ENCODE measurements at places on chromosomes 7 and 10.
A peak's percentile ranks its signal among the peaks of the same experiment; 100 is the strongest.

GRCh38 chr7:17029150-17029549 is 147.4 kb upstream of the AGR3 start:
- no peak for DNase-seq

- peak; percentile 53 for DNase-seq
Observed at GRCh38 chr7:115984105-115984504, 46.5 kb downstream of the TFEC start.

- DNase-seq: peak; percentile 7
Observed at GRCh38 chr10:118272149-118272721, 69.9 kb downstream of the FAM204A start.

- DNase-seq: peak; percentile 61
Observed at GRCh38 chr7:105581066-105581811, at the start of gene EFCAB10. TSS of gene EFCAB10 (minus strand) at chr7:105581493. CDS start at chr7:105581463, 30 bp downstream.

DNA sequence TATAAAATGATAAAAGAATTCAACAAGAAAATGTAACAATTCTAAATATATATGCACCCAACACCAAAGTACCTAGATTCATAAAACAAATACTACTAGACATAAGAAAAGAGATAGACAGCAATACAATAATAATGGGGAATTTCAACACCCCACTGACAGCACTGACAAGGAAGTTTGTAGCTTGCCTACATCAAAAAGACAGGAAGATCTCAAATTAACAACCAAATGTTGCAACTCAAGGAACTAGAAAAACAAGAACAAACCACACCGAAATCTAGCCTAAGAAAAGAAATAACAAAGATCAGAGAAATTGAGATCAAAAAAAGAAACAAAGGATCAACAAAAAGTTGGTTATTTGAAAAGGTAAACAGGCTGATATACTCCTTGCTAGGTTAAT is 36.5 kb upstream of the TNKS2 start:
- DNase-seq: no peak

- DNase-seq: peak; percentile 62
Observed at GRCh38 chr7:47757921-47758411, 176.1 kb upstream of the TNS3 start.

GRCh38 chr7:112721366-112721765 is 68.8 kb downstream of the TMEM168 start:
- DNase-seq: no peak

DNA sequence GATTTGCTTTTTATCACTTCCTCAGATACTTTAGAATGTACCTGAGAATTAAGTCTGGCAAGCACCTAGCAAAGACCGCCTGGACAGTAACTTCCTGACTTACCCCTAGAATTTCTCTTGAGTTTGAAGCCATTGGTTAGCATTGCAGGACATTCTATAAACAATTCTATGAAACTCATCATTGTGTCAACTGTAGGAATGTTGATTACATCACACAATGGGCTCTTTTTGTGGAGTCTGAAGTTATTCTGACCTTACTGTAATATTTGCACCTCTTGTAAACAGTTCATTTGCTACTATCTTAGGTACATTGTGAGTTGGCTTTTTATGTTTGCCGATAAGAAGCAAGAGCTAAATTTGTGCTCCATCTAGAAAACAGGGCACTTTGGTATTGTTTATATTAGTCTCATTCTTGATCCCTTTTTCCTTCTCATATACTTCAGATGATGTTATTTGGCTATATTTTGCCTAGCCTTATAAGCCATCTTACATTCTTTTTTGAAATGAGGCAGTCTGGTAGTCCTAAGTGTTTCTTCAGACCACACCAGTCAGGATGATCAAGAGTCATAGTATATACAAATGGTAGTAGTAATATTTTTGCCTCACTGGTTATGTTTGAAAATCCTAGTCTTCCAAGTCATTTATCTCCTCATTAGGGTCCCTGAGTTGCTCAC is 52.4 kb downstream of the CASD1 start:
- DNase-seq: peak; percentile 87

DNA sequence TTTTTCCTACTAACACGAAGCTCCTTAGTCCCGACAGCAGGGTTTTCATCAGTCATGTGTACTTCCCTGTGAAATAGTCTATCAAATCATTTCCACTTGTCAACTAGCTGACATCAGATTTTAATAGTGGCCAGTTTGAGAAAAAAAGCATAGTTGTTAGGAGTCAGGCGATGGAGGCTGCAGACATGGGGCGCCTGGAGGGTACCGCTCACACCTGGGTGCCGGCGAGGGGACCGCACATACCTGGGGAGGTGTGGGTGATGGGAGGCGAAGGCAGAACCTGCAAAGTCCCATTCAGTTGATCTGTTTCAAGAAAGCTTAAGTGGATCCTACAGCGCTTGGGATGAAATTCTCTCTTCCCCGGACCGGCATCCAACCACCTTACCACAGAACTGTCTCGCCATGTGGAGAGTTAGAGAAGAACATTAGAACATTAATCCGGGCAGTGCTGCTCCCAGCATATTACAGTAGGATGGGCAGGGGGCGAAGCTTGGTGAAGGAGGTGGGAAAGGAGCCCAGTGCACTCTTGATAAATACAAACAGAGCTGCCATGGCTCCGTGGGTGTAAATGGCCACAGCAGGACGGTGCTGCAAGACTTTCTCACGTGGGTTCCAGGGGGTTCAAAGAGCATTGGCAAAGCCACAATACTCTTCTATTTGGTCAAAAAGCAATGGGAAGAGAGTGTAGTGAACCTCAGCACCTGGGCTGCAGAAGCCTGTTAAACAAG is 24.2 kb downstream of the ADARB2 start:
- DNase-seq: no peak

DNA sequence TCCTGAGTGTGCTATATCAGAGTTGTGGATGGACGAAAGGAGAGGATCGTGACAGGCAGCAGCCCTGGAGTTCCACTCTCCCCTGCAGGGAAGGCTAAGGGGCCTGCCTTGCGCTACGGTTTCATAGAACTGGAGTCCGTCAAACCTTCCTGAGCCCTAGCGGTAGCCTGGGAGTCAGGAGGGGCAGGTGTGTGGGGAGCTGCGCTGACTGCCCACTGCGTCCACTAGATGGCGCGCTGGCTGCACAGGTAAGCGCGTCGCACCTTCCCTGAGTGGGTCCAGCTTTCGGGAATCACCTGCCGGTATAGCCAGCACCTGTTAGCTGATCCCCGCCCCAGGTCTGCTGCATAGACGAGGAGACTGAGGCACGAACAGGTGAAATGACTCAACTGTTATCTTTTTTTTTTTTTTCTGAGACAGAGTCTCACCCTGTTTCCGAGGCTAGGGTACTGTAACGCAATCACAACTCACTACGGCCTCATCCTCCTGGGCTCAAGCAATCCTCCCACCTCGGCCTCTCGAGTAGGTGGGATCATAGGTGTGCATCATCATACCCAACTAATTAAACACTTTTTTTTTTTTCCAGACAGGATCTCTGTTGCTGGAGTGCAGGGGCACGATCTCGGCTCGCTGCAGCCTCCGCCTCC is 20.2 kb upstream of the BAIAP2L1 start:
- peak; percentile 57 for DNase-seq

DNA sequence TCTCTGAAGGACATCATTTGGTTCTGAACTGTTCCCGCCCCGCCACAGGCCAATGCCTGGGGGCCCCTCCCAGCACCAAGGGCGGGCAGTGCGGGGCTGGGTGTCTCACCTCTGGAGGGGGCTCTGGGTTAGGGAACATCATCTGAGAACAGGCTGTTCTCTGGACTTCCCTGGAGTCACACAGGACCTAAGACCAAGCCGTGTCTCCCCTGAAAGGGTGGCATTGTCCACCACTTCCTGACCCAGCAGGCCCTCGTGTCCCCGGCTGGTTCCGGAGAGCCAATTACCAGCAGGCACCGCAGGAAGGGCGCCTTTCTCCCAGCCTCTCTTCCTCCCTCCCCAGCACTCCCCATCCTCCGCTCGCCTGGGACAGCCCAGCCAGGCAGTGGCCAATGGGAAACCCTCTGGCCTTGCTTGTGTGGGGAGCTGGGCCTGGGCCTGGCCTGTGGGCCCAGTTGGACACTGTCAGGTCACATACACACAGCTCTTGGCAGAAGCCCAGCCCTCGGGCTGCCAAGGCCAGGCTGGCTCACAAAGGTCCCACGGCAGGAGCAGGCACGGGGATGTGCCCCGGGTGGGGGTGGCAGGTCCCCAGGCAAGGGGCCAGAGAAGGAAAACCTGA is 119.5 kb downstream of the SPDYE5 start:
- DNase-seq: no peak

- DNase-seq: no peak
Observed at GRCh38 chr7:9680713-9681112, 1247.3 kb downstream of the NXPH1 start.

- peak; percentile 49 for DNase-seq
Observed at GRCh38 chr10:90930070-90930837, 9.4 kb upstream of the ANKRD1 start.

DNA sequence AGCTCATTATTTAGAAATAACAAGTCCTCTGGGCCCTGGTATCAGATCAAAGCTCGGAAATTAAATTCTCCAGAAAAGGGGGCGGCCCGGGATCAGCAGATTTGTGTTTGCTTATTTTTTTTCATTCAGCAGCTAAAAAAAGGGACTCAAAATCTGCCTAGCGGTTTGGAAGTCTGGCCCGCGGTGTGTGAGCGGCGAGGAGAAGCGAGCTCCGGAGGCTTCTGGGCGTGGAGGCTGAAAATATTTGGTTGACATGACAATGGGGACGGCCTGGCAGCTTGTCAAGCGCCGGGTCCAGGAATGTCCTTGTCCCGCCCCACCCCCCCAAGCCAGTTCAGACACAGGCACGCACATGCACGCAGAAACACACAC is 43.4 kb downstream of the FOXL3 start:
- no peak for DNase-seq

DNA sequence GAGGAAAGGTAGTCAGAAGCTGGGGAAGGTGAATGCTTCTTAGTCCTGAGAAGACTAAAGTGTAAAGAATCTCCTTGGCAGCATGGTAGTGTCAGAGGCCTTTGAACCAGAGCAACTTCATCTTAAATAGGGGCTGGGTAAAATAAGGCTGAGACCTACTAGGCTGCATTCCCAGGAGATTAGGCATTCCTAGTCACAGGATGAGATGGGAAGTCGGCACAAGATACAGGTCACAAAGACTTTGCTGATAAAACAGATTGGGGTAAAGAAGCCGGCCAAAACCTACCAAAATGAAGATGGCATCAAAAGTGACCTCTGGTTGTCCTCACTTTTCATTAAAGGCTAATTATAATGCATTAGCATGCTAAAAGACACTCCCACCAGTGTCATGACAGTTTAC is 351.6 kb downstream of the LRRTM3 start:
- no peak for DNase-seq

DNA sequence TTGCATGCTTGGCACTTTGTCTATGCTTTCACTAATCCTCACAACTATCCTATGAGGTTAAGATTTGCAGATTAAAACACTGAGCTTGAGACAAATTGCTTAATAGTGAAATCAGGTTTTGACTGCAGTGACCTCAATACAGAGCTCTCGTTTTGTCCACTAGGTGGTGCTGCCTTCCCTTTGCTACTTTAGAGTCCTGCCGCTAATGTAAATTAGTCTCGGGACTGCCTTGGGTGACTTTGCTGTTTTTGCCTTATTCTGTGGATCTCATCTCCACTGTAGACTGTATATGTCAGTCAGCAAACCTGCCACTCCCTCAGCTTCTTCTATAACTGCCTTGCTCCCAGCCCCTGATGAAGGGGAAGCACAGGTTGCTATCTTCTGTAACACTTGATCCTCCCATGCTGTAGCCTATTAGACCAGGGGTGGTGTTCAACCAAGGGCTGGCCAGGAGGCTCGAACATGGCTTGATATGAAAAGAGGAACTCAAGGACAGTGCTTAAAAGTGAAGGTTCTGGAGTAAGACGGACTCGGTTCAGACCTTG is 26.0 kb downstream of the ASB4 start:
- DNase-seq: peak; percentile 73
